ENCODE measurements at places on chromosomes 7 and 10. TPM values are rescaled to one million over a fixed set of nuclear protein-coding genes. Genes with fewer than 3 reads are reported as not detected.

DNA sequence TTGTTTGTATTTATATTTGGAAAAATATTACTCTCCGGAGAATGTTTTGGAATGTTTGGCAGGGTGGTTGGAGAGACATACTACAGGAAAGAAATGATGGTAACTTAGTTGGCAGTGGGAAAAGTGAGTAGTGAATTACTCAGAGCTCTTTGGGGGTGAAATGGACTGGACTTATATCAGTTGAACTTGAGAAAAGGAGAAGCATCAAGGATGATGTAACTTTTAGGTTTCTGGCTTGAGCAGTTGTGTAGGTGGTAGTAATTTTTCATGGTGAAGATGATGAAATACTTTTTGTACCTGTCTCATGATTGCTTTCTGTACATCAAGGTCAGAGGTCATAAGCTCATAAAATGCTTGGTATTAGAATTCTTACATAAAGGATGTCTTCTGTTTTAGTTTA, 617.2 kb downstream of the AUTS2 start:
- no peak for DNase-seq

- DNase-seq: no peak
Observed at GRCh38 chr10:125344573-125345171, 184.3 kb upstream of the CTBP2 start.

DNA sequence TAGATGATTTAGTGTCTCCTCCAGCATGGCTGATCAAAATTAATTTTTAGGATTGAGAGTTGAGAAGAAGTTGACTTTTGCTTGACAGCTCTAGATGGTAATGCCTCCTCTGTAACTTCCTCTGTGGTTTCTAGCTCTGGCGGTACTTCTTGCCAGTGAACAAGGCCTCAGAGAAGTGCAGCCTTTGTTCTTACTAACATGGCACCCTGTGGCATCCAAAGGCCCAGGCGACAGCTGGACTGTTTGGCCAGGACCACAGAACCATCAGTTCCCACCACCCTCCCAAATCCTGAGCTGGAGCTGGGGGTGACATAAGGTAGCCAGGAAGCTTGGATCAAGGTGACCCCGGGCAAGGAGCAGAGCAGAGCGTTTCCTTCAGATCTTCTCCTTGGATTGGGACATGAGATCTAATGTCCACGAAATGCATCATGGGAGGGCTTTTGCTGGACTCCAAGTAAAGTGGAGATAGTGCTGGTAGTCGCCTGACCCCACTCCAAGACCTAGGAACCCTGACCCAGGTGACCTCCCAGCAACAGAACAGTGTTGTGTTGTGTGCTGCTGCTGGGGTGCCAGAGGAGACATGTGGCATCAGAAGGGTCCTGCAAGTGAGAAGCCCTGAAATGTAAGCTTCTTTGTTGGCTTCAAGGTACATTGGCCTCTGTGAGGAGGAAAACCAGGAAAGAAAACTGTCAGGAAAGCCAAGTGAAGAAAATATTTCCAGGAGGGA, 41.8 kb downstream of the APBB1IP start:
- no peak for DNase-seq

DNA sequence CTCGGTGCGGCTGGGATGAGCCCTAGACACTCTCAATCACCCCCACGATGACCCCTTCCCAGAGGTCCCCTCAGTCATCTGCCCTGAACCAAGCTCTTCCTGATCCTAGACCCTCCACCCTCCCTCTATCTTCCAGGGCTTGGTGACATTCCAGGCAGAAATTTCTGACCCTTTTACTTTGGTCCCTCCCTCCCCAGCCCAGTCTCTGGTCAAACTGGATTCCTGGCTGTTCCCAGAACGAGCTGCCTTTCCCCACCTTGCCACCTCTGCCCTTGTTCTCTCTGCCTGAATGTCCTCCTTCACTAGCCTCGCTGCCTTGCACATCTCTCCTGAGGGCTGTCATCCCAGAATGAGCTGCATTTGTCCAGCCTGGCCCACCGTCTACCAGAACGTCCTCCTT, 1.3 kb upstream of the CLDN4 start:
- DNase-seq: no peak

DNA sequence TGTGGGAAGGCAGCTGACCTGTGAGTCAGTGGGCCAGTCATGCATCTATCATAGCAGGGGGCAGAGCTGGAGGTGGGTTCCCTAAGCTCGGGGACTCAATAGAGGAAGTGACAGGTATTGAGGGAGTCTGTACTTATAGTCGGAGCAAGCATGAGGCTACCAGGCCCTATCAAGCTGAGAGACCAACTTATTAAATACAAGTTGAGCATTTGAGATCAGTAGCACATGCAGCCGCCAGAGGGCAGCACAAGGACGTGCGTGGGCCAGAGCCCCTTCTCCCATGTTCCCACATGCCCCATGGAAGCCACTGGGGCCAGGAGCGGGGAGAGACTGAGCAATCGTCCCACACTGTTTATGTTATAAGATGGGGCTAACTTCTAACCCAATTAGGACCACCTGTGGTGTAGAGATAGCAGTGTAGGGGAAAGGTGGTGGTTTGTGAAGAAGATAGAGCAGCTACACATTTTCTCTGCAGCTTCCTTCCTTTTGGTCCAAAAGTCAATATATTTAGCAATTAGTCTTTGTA, 13.0 kb upstream of the STK31 start:
- DNase-seq: peak; percentile 84

PLXNA4 gene
- 24.9 TPM for total RNA-seq

GRCh38 chr10:128473911-128474310, 347.7 kb upstream of the MKI67 start:
- DNase-seq: peak; percentile 47

VAX1 gene
- not detected for total RNA-seq

AKR1C2 gene
- total RNA-seq: 42.7 TPM

CTNNA3 gene
- 5.3 TPM for total RNA-seq

DNA sequence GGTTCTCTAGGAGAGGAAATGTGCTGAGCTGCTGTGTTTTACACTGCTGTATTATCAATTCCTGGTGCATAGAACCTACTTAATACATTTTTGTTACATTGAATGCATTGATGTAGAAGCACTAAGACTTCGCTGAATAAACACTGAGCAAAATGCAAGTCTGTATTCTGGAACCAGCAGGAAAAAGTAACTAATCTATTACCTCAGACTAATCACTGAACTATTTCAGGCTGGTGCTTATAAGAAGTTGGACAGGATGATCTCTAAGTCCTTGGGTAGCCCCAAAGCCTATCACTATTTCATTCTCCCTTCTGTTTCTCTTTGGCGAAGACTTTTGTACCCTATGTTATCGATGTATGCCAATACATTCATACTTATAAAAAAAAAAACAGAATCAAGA, 87.2 kb upstream of the LRRTM3 start:
- DNase-seq: no peak

DNA sequence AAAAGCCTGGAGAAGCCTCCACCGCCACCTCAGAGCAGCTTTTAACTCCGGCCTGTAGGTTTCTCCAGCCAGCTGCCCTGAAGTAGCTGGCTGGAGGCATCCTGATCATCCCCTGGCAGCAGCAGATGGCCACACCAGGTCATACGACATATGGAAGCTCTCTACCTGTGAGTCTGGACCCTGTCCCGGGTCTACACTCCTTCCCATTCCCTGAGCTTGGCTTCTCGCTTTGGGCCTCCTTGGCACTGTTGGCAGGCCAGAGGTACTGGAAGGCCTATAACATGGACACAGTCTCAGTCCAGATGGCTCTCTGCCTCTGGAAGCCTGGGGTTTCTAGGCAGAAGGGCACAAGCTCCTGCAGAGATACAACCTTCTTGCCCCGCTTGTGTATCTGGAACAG, 43.5 kb upstream of the TRIM8 start:
- no peak for DNase-seq

BHLHA15 gene
- total RNA-seq: not detected

OR2F2 gene
- total RNA-seq: not detected

SVOPL gene
- total RNA-seq: not detected

NRP1 gene
- total RNA-seq: 123 TPM

METTL27 gene
- total RNA-seq: 5.1 TPM

DNA sequence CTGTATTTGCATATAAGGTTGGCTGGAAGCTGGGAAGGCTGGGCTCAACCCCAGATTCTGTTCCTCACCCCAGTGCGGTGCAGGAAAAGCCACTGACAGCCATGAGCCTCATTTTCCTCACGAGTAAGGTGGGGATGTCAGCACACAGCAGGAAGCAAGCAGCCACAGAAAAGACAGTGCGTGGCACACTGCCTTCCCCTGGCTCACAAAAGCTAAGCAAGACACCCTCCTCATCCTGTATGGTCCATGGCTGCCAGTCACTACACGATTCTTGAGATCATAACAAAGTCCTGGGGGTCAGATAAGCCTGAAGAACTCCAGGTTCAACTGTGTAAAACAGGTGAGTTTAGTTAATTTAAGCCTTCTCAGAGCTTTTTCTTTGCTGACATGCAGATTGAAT, 28.9 kb upstream of the DDC start:
- DNase-seq: no peak

DNA sequence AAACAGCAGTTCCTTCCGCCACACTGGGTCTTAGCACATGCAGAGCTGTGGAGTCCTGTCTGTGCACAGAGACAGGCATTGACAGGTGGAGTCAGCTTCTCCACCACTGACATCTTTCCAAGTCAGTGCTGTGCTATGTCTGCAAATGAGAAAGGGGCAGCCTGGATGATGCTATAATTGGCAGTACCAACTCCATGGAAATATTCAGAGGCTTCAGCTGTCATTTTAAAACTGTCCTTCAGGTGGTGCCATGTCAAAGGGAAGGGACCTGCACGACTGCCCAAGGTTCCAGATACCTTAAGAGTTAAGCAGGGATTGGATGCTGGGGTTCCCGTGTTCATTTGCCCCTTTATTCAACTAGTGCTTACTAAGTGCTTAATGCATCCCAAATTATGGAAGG, 258.0 kb upstream of the PRKCQ start:
- no peak for DNase-seq

DNA sequence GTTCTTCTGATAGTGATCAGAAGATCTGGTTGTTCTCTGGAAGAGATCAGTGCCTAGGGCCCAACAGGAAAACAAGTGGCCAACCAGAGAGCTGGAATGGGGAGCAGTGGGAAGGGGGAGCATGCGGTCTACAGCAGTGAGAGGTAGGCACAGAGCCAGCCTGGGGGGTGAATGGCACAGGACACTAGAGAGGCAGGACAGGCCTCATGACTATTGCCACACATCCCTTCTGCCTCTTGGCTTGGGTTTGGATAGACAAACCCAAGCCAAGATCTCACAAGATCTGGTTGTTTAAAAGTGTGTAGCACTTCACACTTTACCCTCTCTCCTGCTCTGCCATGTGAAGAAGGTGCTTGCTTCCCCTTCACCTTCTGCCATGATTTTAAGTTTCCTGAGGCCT, 224.4 kb downstream of the ARHGAP12 start:
- no peak for DNase-seq

PRPS1L1 gene
- not detected for total RNA-seq

- no peak for DNase-seq
Observed at GRCh38 chr7:70142247-70142932, 544.1 kb downstream of the AUTS2 start.

DNA sequence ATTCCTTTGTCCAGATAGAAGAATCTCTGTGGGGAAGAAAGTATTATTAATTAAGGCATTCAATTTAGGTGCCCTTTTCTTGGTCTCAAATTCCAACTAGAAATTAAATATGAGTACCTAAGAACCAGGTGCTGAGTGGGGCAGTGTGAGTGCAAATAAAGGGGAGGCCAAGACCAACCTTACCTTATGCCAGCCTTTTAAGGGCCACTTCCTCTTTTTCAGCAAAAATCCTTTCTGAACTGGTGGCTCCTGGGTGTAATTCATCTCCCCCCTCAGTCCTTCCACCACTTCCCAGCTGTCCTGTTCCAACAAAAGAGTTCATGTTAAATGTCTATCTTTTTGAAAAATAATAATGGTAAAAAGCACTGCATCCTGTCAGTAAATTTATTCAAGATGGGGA, 108.2 kb downstream of the OSBPL3 start:
- no peak for DNase-seq

- DNase-seq: peak; percentile 48
Observed at GRCh38 chr10:119138346-119139306, 26.9 kb downstream of the SFXN4 start.

- DNase-seq: peak; percentile 68
Observed at GRCh38 chr10:80520661-80521470, 16.8 kb upstream of the SH2D4B start.

- DNase-seq: no peak
Observed at GRCh38 chr10:89535171-89536012, at the start of gene SLC16A12. Gene SLC16A12 (minus strand): TSS chr10:89535594. CDS start chr10:89462578, 73,016 bp downstream.

- no peak for DNase-seq
Observed at GRCh38 chr10:33493497-33493896, 159.0 kb upstream of the NRP1 start.

ARMC3 gene
- not detected for total RNA-seq

DNA sequence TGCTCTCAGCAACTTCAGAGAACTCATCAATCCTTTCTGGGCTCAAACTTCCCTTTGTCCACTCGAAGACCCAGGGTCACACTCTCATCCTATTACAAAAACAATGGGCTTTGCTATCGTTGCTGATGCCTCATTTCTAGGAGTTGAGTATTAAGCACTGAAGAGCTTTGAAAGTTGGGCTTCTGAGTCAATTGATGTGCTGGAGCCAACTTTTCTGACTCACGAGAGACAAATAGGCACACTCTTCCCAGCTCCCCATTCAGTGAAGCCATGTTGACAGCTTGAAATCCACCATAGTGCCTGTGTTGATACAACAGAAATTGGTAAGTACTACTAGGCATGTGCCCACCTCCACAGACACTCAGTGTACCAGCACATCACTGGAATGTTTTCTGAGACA, 97.5 kb upstream of the PRSS58 start:
- no peak for DNase-seq

DNA sequence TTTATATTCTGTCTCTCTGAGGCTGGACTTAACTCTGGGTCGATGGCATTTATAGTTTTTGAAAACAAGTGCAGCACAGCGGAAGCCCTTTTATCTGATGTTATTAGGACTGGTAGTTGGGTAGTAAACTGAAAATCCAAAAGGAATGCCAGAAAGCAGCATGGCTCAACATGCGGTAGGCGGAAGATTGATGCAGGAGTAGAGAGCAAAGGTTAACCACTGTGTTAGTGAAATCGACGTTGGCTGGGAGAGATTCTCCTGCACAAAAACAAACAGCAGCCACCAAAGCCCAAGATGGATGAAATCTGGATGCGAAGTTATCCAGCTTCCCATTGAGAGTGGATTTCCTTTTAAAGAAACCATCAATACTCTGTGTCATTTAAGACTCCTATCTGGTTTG, 54.5 kb upstream of the EMX2 start:
- DNase-seq: no peak

DNA sequence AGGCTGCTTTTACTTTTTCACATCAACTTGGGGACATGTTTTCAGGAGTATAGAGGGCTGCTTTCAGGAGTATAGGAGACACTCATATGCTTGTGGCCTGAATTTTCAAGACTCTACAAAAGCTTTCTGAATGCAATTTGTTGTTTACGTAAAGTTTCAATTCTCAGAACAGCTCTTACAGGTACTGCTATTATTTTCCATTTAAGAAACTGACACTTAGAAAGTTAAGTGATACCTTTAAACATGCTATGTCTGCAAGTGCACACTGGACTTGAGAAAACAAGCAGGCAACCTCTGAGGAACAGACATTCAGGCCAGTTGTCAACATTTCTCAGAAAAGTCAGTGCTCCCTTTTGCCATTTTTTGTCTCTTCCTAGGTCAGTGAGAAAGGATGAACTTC, 70.0 kb upstream of the PHYHIPL start:
- no peak for DNase-seq

All from posterior vena cava (tissue), 2 donors.